ENCODE measurements at places on chromosomes 12 and 14. TPM values are rescaled to one million over a fixed set of nuclear protein-coding genes. Genes with fewer than 3 reads are reported as not detected.
A peak's percentile ranks its signal among the peaks of the same experiment; 100 is the strongest.

The GPR135 gene
- total RNA-seq = 1.5 TPM

The CSRP2 gene
- not detected for total RNA-seq

The SERPINA4 gene
- total RNA-seq = not detected

DNA sequence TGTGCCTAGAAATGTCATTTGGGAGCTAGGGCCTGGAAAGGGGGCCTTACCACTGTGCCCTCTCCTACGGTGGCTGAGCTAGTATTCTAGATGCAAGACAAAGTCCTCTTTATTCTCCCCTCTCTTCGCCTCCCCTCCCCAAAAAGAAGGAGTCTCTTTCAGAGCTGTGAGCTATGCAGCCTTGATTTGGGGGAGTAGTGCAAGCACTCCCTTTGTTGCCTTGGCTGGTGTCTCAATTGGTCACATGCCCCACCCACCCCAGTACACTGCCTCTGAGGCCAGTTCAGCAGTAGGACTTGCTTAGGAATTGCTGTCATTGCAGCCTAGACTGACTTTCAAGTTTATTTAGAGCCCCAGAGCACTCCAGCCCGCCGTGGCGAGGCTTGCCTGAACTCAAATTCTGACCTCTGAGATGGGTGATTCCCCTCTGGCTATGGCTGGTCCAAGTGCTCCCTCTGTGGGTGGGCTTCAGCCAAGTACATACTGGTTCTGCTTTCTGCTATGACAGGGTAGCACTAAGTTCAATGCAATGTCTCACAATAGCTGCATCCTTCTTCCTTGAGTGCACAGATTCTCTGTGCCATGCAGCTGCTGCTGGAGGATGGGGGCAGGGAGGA is 37.0 kb upstream of the FBXO33 start:
- no peak overlapping the region for H3K4me3 ChIP-seq
- no peaks in the 10 kb centered on the region for H3K4me1 ChIP-seq
- DNase-seq = peak; percentile 40
- H3K27ac ChIP-seq = no peak overlapping the region

GRCh38 chr12:111313833-111314259 is 55.0 kb downstream of the PHETA1 start:
- no peak overlapping the region for H3K27ac ChIP-seq
- no peaks in the 10 kb centered on the region for H3K27me3 ChIP-seq
- peak; percentile 74 for DNase-seq
- no peak overlapping the region for H3K4me3 ChIP-seq
- no peaks in the 10 kb centered on the region for H3K4me1 ChIP-seq

DNA sequence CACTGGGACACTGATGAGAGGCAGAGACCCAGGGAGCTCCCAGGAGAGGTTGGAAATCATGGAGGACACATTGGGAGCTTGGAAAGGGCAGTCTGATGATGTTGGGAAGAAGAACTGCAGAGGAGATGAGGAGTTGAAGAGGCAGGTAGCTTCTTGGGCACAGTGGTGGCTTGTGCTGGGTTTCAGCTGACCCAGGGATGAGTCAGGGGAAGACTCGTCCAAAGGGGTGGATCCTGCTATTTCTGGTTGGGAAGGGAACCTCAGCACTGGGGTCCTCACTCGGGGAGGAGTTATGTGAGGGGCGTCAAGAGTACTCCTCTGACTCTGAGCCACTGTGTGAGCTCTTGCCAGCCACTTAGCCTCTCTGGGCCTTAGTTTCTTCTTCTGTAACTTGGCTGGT is 11.5 kb downstream of the ADCY4 start:
- H3K4me3 ChIP-seq = no peak overlapping the region
- no peaks in the 10 kb centered on the region for H3K36me3 ChIP-seq
- H3K27me3 ChIP-seq = peaks cover 15% of the 10 kb centered on the region
- no peak for DNase-seq
- no peak overlapping the region for H3K27ac ChIP-seq
- H3K4me1 ChIP-seq = peaks cover 24% of the 10 kb centered on the region
